ENCODE measurements at places on chromosomes 4 and X.

- no peak for DNase-seq
Observed at GRCh38 chrX:18714910-18715309, 7.5 kb downstream of the PPEF1 start.

DNA sequence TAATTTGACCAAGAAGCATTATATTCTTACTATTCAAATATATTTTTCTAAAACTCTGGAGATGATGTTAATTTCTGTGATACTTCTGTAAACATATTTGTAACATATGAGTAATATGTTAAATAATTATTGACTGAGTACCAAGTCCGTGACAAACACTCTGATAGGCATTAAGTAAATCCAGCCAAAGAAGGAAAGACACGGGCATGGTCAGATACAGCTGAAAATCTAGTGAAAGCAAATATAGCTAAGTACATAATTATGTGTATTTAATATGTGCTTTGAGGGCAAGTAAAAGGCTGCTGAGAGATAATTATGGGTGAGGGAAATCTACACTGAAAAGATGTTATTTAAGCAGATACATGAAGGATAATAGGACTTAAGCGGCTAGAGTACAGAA lies 1263.6 kb upstream of the ADGRL3 start:
- no peak for DNase-seq

- no peak for DNase-seq
Observed at GRCh38 chr4:169677150-169677748, 56.9 kb downstream of the CLCN3 start.

- DNase-seq: no peak
Observed at GRCh38 chr4:185238215-185238681, 28.9 kb downstream of the SNX25 start.

DNA sequence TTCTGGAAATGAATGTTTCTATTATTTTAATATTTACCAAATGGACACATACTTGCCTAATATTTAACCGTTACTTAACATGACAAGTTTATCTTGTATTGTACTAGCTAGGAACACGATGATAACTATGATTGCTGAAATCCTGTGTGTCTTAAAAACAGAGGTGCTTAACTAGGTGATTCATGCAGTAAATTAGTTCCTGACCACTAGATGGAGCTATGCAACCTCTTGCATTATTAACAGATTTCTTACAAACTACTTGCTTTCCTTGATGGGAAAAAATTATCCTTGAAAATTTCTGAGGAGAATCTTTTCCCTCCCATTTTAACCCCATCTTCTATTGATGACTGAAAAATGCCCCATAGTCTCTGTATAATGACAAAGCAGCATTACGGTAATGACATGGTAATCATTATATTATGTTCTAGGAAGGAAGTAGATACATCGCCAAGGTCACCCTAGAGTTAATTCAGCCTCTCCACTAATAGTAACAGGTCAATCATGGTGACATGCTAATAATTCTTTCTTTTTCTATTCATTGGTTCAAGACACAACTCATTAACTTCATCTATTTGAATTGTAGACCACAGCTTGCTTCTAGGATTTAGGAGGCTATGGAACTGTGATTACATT lies 844.2 kb downstream of the RAPGEF2 start:
- DNase-seq: peak; percentile 21

- no peak for DNase-seq
Observed at GRCh38 chrX:47634871-47635575, 5.3 kb upstream of the CFP start.

DNA sequence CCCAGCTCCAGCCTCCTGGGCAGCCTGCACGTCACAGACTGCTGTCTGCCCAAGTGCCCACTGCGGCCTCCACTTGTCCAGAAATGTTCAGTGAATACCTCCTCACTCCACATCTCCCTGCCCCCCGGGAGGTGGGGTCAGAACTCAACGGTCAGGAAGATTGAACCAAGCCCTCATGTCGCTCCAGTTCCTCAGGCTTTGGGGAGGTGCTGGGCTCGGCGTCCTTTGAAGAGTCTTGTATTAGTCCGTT lies 82.4 kb upstream of the LRPAP1 start:
- no peak for DNase-seq

- DNase-seq: no peak
Observed at GRCh38 chr4:26878794-26879391, 18.3 kb downstream of the STIM2 start.

DNA sequence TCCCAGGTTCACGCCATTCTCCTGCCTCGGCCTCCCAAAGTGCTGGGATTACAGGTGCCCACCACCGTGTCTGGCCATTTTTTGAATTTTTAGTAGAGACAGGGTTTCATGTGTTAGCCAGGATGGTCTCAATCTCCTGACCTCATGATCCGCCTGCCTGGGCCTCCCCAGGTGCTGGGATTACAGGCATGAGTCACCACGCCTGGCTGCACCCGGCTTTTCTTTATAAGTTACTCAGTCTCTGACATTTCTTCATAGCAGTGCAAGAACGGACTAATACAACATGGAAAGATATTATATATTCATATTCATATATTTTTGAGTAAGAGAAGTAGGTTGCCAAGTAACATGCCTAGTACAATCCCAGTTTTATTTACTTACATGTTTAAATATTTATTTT lies 22.9 kb downstream of the SHROOM3 start:
- DNase-seq: no peak

- DNase-seq: no peak
Observed at GRCh38 chr4:112055100-112055499, 90.2 kb upstream of the FAM241A start.

DNA sequence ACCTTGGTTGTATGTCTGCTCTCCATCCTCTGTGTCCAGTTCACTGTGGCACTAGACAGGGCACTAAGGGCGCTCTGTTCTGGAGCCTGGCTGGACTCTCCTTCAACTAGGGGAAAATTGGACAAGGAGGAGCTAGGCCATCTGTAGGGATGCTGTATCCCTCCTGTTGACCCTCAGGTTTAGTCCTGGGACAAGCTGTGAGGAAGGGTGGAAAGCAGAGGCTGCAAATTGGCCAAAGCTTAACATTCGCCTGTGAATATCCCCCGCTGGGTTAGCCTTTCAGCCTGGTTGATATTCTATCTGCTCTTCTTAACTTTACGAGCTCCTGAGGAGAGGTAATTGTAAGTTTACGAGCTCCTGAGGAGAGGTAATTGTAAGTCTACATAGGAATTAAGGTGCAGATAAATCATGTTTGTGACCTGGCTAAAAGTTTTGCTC lies 64.4 kb upstream of the ENPEP start:
- no peak for DNase-seq

Data from GM04504 (cell line).